ENCODE measurements at places on chromosomes 12 and 14.

DNA sequence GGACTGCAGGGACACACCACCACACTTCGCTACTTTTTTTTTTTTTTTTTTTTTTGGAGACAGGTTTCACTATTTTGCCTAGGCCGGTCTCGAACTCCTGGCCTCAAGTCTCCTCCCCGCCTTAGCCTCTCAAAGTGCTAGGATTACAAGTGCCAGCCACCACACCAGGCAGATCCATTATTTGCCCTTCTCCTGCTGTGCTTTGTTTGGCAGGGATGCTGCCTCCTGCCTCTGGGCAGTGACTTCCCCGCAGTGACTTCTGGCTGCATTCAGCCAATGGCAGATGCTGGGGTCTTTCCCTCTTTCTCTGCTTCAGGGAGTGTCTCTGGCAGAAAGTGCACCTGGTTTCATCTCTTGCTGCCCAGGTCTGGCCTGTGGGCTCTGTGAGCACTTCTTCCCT is 6.7 kb upstream of the MORN3 start:
- no peak for DNase-seq

- DNase-seq: no peak
Measured at GRCh38 chr12:54286042-54287030, 5.8 kb downstream of the HNRNPA1 start.

- no peak for DNase-seq
Measured at GRCh38 chr12:39966256-39966655, 139.6 kb downstream of the SLC2A13 start.

DNA sequence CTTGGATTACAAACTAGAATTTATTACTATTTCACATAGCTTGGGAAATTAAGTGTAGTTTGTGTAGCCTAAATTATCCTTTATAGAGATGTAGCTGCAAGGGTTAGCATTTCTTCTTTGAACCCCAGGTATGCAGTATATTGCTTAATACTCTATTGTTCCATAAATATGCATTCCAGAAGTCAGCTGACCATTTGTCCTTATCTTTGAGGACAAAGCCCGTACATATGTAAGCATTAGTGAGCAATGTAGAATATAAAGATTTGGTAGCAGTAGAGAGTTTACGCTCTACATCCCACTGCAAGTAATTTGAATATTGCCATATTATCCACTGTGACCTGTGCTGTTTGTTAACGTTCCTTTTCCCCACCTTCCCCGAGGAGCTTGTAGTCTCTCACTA is 26.9 kb downstream of the PPM1A start:
- no peak for DNase-seq

DNA sequence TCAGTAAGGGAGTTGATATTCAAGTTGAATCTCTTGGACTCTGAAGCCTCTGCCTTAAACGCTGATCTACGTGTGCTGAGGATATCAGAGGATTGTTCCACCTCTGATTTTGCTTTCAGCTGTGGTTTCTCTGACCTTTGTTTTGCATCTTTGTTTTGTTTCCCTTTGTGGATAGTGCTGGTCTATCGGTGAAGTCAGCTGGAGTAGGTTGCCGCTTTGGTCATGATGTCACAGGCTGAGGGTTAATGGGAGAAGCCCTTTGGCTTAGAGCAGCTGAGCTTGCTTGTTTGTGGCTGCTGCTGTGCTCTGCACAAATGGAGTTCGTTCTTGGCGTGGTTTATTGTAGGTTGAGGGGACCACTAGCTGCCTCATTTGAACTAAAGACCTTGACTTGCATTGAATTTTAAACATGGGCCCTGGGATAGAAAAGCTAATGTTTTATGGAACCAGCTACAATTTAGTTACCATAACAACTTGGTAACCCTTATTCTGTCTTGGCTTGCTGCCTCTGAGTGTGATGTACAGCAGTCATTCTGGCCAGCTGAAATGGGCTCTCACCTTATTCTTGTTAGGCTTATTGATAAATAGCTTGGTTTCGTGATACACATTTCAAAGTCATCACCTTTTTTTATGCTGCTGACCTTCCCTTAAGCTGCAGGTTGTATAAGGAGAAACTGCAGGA is 284.5 kb upstream of the E2F7 start:
- DNase-seq: no peak

DNA sequence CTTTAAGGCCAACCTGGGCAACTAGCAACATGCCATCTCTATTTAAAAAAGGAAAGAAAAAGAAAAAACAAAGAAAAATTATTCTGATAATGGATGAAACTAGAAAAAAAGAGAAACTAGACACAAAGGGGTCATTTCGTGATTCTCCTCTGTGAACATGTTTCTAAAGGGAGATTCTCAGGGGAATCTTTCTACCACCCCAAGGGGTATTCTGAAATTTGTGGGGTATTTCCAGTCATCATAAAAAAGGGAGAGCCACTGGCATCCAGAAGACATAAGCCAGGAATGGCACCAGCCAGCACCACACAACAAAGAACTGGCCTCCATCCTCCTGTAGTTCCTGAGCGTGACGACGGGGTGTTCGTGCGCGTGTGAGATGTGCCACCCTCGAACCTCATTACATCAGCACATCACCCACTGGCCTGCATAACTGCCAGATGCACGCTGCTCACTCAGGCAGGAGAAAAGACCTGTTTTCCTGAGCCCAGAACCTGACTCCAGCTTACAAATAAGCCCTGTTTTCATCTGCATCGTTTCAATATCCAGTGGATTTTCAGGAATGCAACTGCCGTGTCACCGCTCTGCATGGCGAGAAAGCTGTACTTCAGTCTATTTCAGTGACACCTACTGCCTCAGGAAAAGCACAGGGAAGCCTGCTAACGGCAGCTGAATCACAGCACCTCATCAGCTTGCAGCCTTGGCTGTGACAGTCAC is 23.9 kb downstream of the STX2 start:
- no peak for DNase-seq

DNA sequence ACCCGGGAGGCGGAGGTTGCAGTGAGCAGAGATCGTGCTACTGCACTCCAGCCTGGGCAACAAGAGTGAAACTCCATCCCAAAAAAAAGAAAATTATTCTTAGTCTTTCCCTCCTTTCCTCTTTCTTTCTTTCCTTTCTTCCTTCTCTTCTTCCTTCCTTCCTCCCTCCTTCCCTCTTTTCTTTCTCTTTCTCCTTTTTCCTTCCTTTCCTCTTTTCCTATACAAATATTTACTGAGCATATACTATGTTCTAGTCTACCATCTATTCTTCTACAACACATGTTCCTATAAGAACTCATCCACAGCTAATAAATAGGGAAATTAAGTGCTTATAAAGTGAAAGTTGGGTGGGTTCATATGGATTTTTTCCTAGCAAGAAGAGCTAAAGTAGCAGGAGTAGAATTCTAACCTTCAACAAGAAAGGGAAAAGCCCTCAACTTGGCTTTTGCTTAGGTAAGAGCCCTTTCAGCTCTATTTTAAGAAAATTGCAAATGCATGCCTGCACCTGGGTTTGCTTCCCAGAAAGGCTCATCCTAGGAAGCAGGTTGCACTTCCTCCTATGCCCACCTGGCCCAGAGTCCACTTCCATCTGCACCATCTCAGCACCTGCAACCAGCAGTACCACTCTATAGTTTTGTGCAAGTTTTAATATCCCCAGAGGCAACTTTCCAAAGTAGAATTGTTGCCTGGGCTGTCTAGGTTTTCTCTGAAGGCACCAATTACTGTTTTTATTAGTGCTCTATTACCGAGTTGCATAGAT is 122.0 kb upstream of the CCND2 start:
- DNase-seq: no peak

DNA sequence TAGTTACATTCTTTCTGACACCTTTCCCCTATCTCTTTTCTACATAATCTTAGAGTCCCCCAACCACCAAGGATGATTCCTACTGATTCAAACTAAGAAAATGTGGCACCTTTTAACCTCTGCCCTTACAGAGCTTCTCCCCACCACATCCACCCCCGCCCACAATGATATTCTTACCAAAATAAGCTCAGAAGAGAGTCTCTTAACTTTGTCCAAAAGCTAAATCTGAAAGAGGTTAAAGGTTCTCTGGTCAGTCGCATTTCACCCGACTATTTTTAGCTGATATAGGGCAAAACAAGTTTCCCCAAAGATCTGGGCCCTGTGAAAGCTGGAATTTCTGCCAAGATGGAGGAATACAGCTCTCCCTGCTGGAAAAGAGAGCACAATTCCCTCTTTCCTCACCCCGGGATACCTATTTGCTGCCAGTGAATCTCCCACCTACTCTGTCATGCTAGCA is 128.6 kb downstream of the ZFP36L1 start:
- no peak for DNase-seq

GRCh38 chr12:95480230-95480629 is 6.3 kb downstream of the METAP2 start:
- no peak for DNase-seq

All from HS-27A (cell line).